Liver (tissue), 10 donors: ENCODE measurements at places on chromosomes 1 and 21. TPM values are rescaled to one million over a fixed set of nuclear protein-coding genes. Genes with fewer than 3 reads are reported as not detected.

DNA sequence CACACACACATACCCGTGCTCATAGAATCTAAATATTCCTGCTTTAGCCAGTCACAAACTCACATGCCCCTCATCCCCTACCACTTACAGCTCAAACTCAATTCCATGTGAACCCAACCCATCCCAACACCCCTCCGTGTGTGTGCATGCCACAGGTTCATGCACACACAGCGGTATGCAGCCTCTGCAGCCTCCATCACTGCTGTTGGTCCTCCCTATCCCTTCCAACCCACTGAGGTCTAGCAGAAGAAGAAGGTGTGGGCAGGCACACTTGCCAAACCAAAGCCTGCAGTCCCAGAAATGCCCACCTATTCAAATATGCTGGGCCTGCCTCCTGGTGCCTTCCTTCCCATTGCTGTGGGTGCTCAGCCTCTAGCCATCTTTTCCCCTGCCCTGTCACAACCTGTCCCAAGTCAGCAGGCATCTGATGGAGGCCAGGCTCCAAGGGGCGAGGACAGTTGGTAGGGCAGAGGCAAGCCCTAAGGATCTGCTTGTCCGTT is 26.2 kb downstream of the SLC2A1 start:
- no peaks in the 10 kb centered on the region for H3K36me3 ChIP-seq
- H3K4me1 ChIP-seq = peaks cover 3% of the 10 kb centered on the region
- no peak overlapping the region for H3K4me3 ChIP-seq
- no peaks in the 10 kb centered on the region for H3K27me3 ChIP-seq
- DNase-seq = no peak

GRCh38 chr1:99986656-99987225 is 16.9 kb downstream of the SLC35A3 start:
- no peak for DNase-seq
- H3K4me1 ChIP-seq = no peaks in the 10 kb centered on the region
- H3K27me3 ChIP-seq = no peaks in the 10 kb centered on the region
- H3K27ac ChIP-seq = no peak overlapping the region
- H3K4me3 ChIP-seq = no peak overlapping the region

- H3K27ac ChIP-seq = no peak overlapping the region
- no peaks in the 10 kb centered on the region for H3K4me1 ChIP-seq
- no peaks in the 10 kb centered on the region for H3K27me3 ChIP-seq
Observed at GRCh38 chr1:214638997-214639396, 36.0 kb downstream of the CENPF start.

GRCh38 chr1:192557841-192558595 is 17.6 kb upstream of the RGS1 start:
- H3K4me1 ChIP-seq = no peaks in the 10 kb centered on the region
- no peak for DNase-seq
- H3K4me3 ChIP-seq = no peak overlapping the region

- H3K27me3 ChIP-seq = no peaks in the 10 kb centered on the region
- no peaks in the 10 kb centered on the region for H3K4me1 ChIP-seq
- no peak overlapping the region for H3K27ac ChIP-seq
- no peaks in the 10 kb centered on the region for H3K36me3 ChIP-seq
- DNase-seq = no peak
Observed at GRCh38 chr1:86499987-86500593, 31.4 kb downstream of the CLCA1 start.

- H3K36me3 ChIP-seq = no peaks in the 10 kb centered on the region
- no peak overlapping the region for H3K27ac ChIP-seq
- H3K27me3 ChIP-seq = no peaks in the 10 kb centered on the region
- no peak overlapping the region for H3K4me3 ChIP-seq
Observed at GRCh38 chr1:192571668-192572067, 3.9 kb upstream of the RGS1 start.

GRCh38 chr1:228809621-228810394 is 74.5 kb downstream of the RHOU start:
- no peak overlapping the region for H3K4me3 ChIP-seq
- H3K27ac ChIP-seq = no peak overlapping the region
- DNase-seq = no peak
- no peaks in the 10 kb centered on the region for H3K36me3 ChIP-seq

- H3K36me3 ChIP-seq = no peaks in the 10 kb centered on the region
- H3K4me3 ChIP-seq = no peak overlapping the region
- H3K27me3 ChIP-seq = no peaks in the 10 kb centered on the region
- H3K4me1 ChIP-seq = no peaks in the 10 kb centered on the region
- no peak overlapping the region for H3K27ac ChIP-seq
- DNase-seq = no peak
Observed at GRCh38 chr1:197321811-197322210, 53.8 kb downstream of the CRB1 start.

DNA sequence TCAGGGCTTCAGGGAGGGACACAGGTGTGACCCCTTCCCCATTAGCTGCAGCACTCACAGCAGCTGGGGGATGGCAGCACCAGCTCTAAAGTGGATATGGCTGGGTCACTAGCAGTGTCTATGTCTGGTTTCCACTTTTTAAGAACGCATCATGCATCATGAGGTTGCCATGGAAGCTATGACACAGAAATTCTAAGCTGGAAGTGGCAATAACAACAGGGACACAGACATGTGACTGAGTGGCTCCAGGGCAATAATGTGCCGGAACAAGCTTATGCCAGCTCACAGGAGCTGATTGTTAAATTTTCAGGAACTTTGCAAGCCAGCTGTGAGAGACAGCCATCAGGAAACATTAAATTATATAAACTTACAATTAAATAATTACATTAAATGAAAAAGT is 51.2 kb upstream of the NFASC start:
- H3K4me1 ChIP-seq = no peaks in the 10 kb centered on the region
- no peak for DNase-seq
- H3K27ac ChIP-seq = no peak overlapping the region
- H3K36me3 ChIP-seq = no peaks in the 10 kb centered on the region
- no peak overlapping the region for H3K4me3 ChIP-seq

The STUM gene
- 0.14 TPM for total RNA-seq

DNA sequence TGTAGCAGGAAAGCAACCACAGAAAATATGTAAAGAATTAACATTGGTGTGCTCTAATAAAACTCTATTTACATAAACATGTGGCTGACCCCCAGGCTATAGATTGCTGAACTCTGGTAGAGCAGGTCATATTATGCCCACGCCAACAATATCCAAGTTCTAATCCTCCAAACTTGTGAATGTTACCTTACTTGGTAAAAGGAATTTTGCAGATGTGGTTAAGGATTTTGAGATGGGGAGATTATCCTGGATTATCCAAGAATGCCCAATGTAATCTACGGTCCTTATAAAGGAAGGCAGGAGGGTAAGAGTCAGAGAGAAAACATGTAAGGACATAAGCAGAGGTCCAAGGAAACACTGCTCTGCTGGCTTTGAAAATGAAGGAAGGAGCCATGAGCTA is 201.0 kb downstream of the USH2A start:
- no peak overlapping the region for H3K4me3 ChIP-seq
- no peaks in the 10 kb centered on the region for H3K27me3 ChIP-seq
- H3K4me1 ChIP-seq = no peaks in the 10 kb centered on the region
- no peaks in the 10 kb centered on the region for H3K36me3 ChIP-seq

The LDLRAD1 gene
- total RNA-seq = not detected

DNA sequence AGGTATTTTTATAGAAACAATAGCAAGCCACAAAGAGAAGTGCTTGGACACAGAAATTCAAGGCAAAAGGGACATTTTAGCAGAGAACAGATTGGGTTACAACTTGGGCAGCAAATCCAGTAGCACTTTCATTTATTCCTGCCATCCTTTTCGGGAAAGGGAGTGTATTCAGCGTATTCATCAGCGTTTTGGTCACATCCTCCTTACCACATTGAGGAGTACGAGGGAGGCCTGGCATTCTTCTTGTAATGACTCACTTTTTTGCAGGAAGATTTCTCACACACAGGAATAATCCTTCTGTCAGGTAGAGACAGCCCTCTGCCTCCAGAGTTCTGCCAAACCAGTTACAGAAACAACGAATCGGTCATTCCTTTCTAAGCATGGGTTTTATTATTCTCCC is 18.1 kb upstream of the FAM78B start:
- H3K27ac ChIP-seq = no peak overlapping the region
- no peaks in the 10 kb centered on the region for H3K4me1 ChIP-seq
- H3K4me3 ChIP-seq = no peak overlapping the region
- no peak for DNase-seq

DNA sequence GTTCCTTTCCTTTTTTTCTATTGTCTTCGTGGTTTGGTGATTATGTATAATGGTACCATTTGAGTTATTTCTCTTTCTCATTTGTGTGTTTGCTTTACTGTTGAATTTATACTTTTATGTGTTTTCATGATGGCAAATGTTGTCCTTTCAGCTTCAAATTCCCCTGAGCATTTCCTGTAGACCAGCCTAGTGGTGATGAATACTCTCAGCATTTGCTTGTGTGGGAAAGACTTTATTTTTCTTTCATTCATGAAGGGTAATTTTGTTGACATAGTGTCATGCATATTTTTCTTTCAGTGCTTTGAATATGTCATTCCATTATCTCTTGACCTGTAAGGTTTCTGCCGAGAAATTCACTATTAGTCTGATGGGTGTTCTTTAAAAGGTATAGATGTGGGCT is 166.6 kb upstream of the GORAB start:
- no peaks in the 10 kb centered on the region for H3K36me3 ChIP-seq
- H3K27ac ChIP-seq = no peak overlapping the region
- no peaks in the 10 kb centered on the region for H3K27me3 ChIP-seq
- DNase-seq = no peak

The GIPC2 gene
- total RNA-seq = 5.0 TPM

The TNFRSF1B gene
- total RNA-seq = 16.0 TPM

DNA sequence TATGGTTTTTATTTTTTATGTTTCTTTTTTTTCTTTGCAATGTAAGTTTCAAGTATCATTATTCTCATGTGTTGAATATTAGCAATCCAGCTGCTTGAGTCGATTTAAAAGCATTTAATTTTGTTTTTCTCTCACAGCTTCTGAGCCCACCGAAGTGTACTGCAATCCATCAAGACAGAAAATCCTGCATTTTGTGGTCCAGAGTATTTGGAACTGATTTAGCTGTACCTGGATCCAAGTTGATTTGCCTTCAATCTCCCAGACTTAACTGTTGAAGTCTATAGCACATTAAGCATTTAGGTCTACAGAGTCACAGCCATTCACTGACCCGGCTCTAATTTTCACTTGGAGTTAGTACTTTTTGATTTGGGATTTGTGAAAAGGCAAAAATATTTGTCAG is 622.9 kb upstream of the ADAMTS5 start:
- DNase-seq = no peak
- H3K4me1 ChIP-seq = no peaks in the 10 kb centered on the region
- no peak overlapping the region for H3K4me3 ChIP-seq
- no peak overlapping the region for H3K27ac ChIP-seq
- no peaks in the 10 kb centered on the region for H3K36me3 ChIP-seq
- no peaks in the 10 kb centered on the region for H3K27me3 ChIP-seq

GRCh38 chr1:172279939-172280636 is 140.4 kb upstream of the C1orf105 start:
- no peaks in the 10 kb centered on the region for H3K27me3 ChIP-seq
- DNase-seq = no peak
- no peaks in the 10 kb centered on the region for H3K36me3 ChIP-seq
- no peak overlapping the region for H3K4me3 ChIP-seq
- no peak overlapping the region for H3K27ac ChIP-seq
- H3K4me1 ChIP-seq = no peaks in the 10 kb centered on the region

- no peak overlapping the region for H3K27ac ChIP-seq
- H3K27me3 ChIP-seq = no peaks in the 10 kb centered on the region
- H3K36me3 ChIP-seq = no peaks in the 10 kb centered on the region
- no peaks in the 10 kb centered on the region for H3K4me1 ChIP-seq
Observed at GRCh38 chr1:79982211-79982610, 975.7 kb upstream of the ADGRL4 start.

GRCh38 chr1:179818743-179819173 is 58.8 kb downstream of the TOR1AIP2 start:
- no peaks in the 10 kb centered on the region for H3K36me3 ChIP-seq
- no peak for DNase-seq
- H3K27me3 ChIP-seq = no peaks in the 10 kb centered on the region
- peaks cover 16% of the 10 kb centered on the region for H3K4me1 ChIP-seq
- no peak overlapping the region for H3K27ac ChIP-seq
- H3K4me3 ChIP-seq = no peak overlapping the region

- H3K36me3 ChIP-seq = peaks cover 10% of the 10 kb centered on the region
- H3K4me1 ChIP-seq = peaks cover 9% of the 10 kb centered on the region
- no peak overlapping the region for H3K4me3 ChIP-seq
- H3K27me3 ChIP-seq = no peaks in the 10 kb centered on the region
- DNase-seq = peak; percentile 59
Observed at GRCh38 chr1:46613661-46614603, 2.7 kb downstream of the MOB3C start.

- no peaks in the 10 kb centered on the region for H3K36me3 ChIP-seq
- H3K27ac ChIP-seq = no peak overlapping the region
- DNase-seq = no peak
- no peaks in the 10 kb centered on the region for H3K4me1 ChIP-seq
Observed at GRCh38 chr21:45080639-45081414, 6.4 kb downstream of the ADARB1 start.

DNA sequence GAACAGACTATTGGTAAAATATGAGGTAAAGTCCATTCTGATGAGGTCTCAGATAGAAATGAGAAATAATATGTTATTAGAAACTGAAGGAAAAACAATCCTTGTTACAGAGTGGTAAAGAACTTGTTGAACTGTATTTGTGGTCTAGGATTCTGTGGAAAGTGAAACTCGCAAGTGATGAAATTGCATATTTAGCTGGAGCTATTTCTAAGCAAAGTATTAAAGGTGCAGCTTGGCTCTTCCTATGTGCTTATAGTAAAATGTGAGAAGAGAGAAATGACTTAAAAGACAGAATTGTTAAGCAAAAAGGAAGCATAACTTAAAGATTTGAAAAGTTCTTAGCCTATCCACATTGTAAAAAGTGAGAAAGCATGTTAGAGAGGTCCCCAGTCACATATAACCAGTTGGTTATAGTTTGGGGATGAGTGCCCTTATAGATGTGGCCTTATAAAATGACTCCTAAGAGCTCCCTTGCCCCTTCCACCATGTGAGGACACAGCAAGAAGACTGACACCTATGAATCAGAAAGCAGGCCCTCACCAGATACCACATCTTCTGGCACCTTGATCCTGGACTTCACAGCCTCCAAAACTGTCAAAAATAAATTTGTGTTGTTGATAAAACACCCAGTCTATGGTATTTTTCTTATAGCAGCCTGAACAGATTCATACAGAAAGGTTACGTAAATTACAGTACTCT is 24.8 kb downstream of the PHTF1 start:
- H3K27me3 ChIP-seq = no peaks in the 10 kb centered on the region
- no peaks in the 10 kb centered on the region for H3K36me3 ChIP-seq
- no peak overlapping the region for H3K4me3 ChIP-seq
- no peaks in the 10 kb centered on the region for H3K4me1 ChIP-seq
- H3K27ac ChIP-seq = no peak overlapping the region
- DNase-seq = no peak

- H3K27ac ChIP-seq = no peak overlapping the region
- no peaks in the 10 kb centered on the region for H3K27me3 ChIP-seq
- H3K4me3 ChIP-seq = no peak overlapping the region
- no peak for DNase-seq
- no peaks in the 10 kb centered on the region for H3K36me3 ChIP-seq
- H3K4me1 ChIP-seq = no peaks in the 10 kb centered on the region
Observed at GRCh38 chr1:210123924-210124589, 108.5 kb upstream of the SERTAD4 start.

- no peaks in the 10 kb centered on the region for H3K4me1 ChIP-seq
- DNase-seq = no peak
- no peak overlapping the region for H3K27ac ChIP-seq
Observed at GRCh38 chr1:160040476-160040875, 8.7 kb upstream of the PIGM start.

- peaks cover 9% of the 10 kb centered on the region for H3K36me3 ChIP-seq
- no peaks in the 10 kb centered on the region for H3K4me1 ChIP-seq
- DNase-seq = no peak
Observed at GRCh38 chr1:227002531-227003049, 62.5 kb downstream of the COQ8A start.

GRCh38 chr1:236543065-236543669 is 19.4 kb downstream of the LGALS8 start:
- DNase-seq = no peak
- no peak overlapping the region for H3K4me3 ChIP-seq
- H3K27ac ChIP-seq = no peak overlapping the region
- H3K36me3 ChIP-seq = peaks cover 82% of the 10 kb centered on the region
- no peaks in the 10 kb centered on the region for H3K27me3 ChIP-seq

The RORC gene
- 59.2 TPM for total RNA-seq
